Natural killer cell (primary cell): ENCODE measurements at places on chromosomes 1 and 21. TPM values are rescaled to one million over a fixed set of nuclear protein-coding genes. Genes with fewer than 3 reads are reported as not detected.

MSH4 gene
- 0.52 TPM for total RNA-seq

AGMAT gene
- 0.42 TPM for total RNA-seq

ALX3 gene
- total RNA-seq = not detected

PADI4 gene
- total RNA-seq = 1.4 TPM

SLC45A1 gene
- total RNA-seq = 0.45 TPM

PPM1J gene
- not detected for total RNA-seq

SLC9A1 gene
- 37.4 TPM for total RNA-seq

PHTF1 gene
- 37.1 TPM for total RNA-seq

PTGS2 gene
- total RNA-seq = 4.0 TPM

KCNJ10 gene
- total RNA-seq = not detected

S100A7 gene
- total RNA-seq = not detected

ZNF695 gene
- not detected for total RNA-seq

MYOG gene
- total RNA-seq = not detected

PDE4B gene
- 42.4 TPM for total RNA-seq

CTBS gene
- total RNA-seq = 19.9 TPM

LORICRIN gene
- not detected for total RNA-seq

IL12RB2 gene
- total RNA-seq = 24.8 TPM

OVAAL gene
- total RNA-seq = not detected

LMX1A gene
- total RNA-seq = not detected

CTXND2 gene
- not detected for total RNA-seq

PSMA5 gene
- total RNA-seq = 54.7 TPM

KLHDC7A gene
- total RNA-seq = 0.43 TPM

BLACAT1 gene
- total RNA-seq = 0.13 TPM

SPRR2F gene
- total RNA-seq = not detected

RAB13 gene
- 0.73 TPM for total RNA-seq

FCRLB gene
- 5.2 TPM for total RNA-seq

TMOD4 gene
- 2.6 TPM for total RNA-seq

DYNLT4 gene
- total RNA-seq = 1.2 TPM

CDK11B gene
- 65.9 TPM for total RNA-seq

S100A5 gene
- total RNA-seq = not detected

CASQ1 gene
- not detected for total RNA-seq

LRRC71 gene
- total RNA-seq = not detected

TXLNA gene
- 36.0 TPM for total RNA-seq

SH2D1B gene
- total RNA-seq = 143 TPM

TLCD4 gene
- total RNA-seq = 0.49 TPM

SIK1 gene
- total RNA-seq = 203 TPM

EFNA1 gene
- 1.5 TPM for total RNA-seq

TTC22 gene
- total RNA-seq = 26.5 TPM

SLC25A34 gene
- 0.73 TPM for total RNA-seq

LCE1D gene
- total RNA-seq = not detected

CRP gene
- not detected for total RNA-seq

LIPI gene
- total RNA-seq = not detected

FYB2 gene
- not detected for total RNA-seq

SMIM34 gene
- not detected for total RNA-seq

SLC26A9 gene
- total RNA-seq = not detected

TAF12 gene
- 23.8 TPM for total RNA-seq

KCTD3 gene
- total RNA-seq = 4.5 TPM
